Activated CD4-positive, alpha-beta T cell treated with anti-CD3 and anti-CD28 coated beads, Interleukin-2, Interleukin-4, amounts not matched to agents 100 ng/mL and 50 ng/mL, durations not matched to agents 16 hours and 8 hours (primary cell): ENCODE measurements at places on chromosomes 6 and 20.

DNA sequence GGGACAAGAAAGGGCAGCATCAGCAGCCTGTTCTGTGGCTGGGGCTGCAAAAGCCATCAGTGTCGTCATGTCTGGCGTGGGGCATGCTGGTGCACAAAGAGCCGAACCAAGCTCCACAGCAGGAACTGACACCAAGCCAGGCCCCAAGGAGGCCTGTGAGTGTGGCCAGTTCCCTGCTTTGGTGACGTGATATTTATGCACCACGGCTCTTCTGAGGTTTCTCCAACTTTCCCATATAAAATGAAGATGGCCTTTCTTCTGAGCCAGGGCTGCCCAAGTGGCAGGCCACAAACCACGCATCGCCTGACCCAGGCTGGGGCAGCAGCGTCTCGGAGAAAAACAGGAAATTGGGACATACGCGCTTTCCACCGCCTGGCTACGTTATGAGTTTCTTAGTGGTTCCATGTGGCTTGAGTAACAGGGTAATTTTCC, 109.9 kb downstream of the RIN2 start:
- no peak for DNase-seq

DNA sequence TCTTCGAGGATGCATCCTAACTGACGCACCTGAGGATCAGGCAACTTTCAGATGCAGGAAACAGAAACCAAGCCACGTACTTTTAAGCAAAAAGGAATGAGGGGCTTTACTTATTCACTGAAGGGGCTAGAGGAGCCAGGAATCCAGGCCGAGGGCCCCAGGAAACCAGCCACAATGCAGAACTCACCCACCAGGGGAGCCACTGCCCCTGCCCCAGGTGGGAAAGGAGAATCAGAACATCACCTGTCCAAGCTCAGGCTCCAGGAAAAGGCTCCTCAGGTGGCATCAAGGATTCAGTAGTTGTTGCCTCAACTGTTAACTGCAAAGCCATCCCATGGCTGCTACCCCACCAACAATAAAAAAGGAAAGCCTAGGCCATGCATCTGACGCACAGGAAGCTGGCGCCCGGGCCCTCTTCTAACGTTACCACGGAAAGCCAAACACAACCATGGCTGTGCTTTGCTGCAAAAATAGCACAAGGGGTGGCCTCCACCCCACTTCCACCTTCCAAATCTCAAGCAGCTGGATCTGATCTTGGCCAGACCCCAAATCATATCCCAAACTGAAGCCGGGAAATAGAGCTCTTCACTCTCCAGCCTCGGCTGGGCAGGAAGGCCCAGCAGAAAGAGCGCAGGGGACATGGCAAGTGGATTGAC, 121.0 kb downstream of the PREX1 start:
- no peak for DNase-seq

- no peak for DNase-seq
Measured at GRCh38 chr20:25136643-25137559, 55.0 kb upstream of the VSX1 start.

DNA sequence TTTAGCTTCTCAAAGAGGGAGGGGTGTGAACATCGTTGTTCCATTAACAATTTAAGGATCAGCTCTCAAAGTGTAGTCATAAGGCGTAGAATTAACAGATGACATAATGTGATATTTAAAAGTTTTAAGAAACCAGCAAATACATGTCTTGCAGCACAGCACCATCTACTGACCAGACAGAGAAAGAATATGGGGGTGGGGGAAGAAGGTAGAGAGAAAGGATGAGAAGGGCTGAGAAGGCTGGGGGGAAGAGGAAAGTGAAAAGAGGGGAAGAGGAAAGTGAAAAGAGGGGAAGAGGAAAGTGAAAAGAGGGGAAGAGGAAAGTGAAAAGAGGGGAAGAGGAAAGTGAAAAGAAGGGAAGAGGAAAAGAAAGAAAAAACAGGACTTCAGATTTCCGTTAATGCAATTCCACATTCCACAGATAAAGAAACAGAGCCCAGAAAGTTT, 80.9 kb downstream of the HAO1 start:
- peak; percentile 19 for DNase-seq

DNA sequence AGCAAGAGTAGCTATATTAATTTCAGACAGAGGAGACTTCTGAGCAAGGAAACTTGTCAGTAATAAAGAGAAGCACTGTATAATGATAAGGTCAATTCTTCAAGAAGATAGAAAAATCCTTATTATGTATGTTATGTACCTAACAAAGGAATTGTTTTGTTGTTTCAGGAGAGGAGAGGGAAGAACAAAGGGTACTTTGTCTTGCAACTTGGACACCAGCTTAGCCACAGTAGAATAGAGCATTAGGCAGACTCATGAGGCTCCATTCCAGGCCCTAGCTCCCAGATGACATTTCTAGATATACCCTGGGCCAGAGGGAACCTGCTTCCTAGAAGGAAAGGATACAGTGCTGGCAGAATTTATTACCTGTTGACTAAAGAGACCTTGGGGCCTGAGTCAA, 6.5 kb upstream of the NUS1 start:
- no peak for DNase-seq

- no peak for DNase-seq
Measured at GRCh38 chr20:55386686-55387085, 618.6 kb downstream of the CBLN4 start.

GRCh38 chr20:51416532-51417249, 125.8 kb downstream of the NFATC2 start:
- no peak for DNase-seq

GRCh38 chr20:7657569-7657968, 282.7 kb downstream of the HAO1 start:
- DNase-seq: no peak

DNA sequence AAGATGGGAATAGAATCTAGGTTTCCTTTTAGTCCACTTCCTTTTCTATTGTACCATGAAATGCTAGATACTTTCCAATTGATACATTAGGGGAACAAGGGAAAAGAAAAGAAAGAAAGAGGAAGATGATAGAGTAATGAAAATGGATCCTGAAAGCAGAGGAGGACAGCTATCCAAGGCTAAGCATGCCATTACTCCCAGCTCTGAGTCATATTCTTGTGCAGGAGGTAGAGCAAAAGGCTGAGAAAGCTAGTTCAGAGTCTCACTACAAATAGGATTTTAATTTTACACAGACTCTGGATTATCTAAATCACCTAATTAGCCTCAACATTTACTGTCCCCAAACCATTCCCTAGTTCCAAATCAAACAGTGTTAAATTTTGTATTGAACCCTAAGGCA, 23.6 kb downstream of the RWDD2A start:
- no peak for DNase-seq

DNA sequence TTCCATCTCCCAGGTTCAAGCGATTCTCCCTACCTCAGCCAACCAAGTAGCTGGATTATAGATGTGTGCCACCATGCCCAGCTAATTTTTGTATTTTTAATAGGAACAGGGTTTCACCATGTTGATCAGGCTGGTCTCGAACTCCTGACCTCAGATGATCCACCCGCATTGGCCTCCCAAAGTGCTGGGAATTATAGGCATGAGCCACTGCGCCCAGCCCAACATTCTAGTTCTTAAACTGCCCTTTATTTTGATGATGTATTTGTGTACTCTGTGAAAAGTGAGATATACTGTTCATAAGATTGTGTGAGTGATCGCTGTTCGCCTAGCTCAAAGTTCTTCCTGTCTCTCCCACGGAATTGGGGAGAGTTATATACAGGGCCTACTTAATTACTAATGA, 93.1 kb downstream of the HFE start:
- no peak for DNase-seq

GRCh38 chr20:49846206-49846807, 33.7 kb downstream of the SLC9A8 start:
- DNase-seq: peak; percentile 68

DNA sequence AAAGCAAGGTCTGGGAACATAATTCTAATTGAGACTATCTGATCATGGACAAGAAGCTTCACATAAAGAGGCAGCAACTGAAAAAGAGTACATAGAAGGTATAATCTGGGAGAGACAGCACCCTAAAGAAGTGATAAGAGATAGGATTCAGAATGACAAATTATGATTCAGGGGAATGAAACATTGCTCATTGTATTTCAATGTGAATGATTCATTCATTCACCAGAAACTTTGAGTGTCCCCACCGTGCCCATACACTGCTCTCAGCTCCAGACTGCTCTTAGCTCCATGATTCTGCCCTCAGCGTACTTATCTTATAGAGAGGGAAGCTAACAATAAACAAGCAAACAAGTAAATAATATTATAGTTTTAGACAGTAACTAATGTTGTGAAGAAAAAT, 329.3 kb upstream of the IRAK1BP1 start:
- DNase-seq: no peak

GRCh38 chr6:118780668-118781067, 113.3 kb upstream of the ASF1A start:
- no peak for DNase-seq

DNA sequence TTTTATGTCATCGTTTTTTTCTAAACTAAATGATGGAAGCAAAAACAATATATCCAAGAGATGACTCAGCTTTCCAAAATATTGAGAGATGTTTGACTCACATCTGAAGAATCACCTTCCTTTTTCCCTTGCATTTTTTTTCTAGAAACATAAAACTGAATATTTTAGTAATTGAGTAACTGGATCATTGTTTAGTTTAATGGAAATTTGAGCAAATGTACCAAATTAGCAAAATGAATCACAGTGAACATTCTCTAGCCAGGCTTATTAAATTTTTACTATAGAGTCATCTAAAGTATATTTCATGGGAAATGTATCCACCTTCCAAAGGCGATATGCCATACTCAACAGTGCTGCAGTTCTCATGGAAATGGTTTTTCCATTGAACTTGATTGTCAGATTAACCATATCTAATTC, 145.5 kb downstream of the TENT5A start:
- no peak for DNase-seq

DNA sequence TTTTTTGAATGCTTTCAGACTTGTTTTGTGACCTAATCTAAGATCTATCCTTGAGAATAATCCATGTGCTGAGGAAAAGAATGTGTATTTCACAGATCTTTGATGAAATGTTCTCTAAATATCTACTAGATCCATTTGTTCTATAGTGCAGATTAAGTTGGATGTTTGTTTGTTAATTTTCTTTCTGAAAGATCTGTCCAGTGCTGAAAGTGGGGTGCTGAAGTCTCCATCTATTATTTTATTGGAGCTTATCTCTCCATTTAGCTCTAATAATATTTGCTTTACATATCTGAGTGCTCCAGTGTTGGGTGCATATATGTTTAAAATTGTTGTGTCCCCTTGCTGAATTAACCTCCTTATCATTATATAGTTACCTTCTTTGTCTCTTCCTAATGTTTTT, 303.6 kb downstream of the HTR1B start:
- no peak for DNase-seq

GRCh38 chr20:61073376-61073775, 178.7 kb upstream of the CDH4 start:
- no peak for DNase-seq

- peak; percentile 4 for DNase-seq
Measured at GRCh38 chr6:52087498-52087999, at the start of gene PKHD1. Gene PKHD1 (minus strand): TSS chr6:52087613. CDS start chr6:52084933, 2,680 bp downstream.

GRCh38 chr6:163842467-163842866, 427.9 kb downstream of the QKI start:
- no peak for DNase-seq

- DNase-seq: no peak
Measured at GRCh38 chr6:80174900-80175572, 68.6 kb downstream of the BCKDHB start.
